ENCODE measurements at places on chromosomes 5 and 9. TPM values are rescaled to one million over a fixed set of nuclear protein-coding genes. Genes with fewer than 3 reads are reported as not detected.

C8G gene
- total RNA-seq: not detected

ZNF883 gene
- total RNA-seq: 3.1 TPM

ADAMTS2 gene
- total RNA-seq: 29.7 TPM

FAM78A gene
- 14.6 TPM for total RNA-seq

CTSV gene
- total RNA-seq: 1.6 TPM

SLIT3 gene
- 7.8 TPM for total RNA-seq

HACD4 gene
- total RNA-seq: 2.1 TPM

ECM2 gene
- 28.7 TPM for total RNA-seq

TRPM3 gene
- total RNA-seq: 1.6 TPM

LRSAM1 gene
- total RNA-seq: 10.4 TPM

CD274 gene
- 0.52 TPM for total RNA-seq

GRIN1 gene
- total RNA-seq: not detected

IFNA13 gene
- total RNA-seq: 0.52 TPM

SLC6A19 gene
- total RNA-seq: under 0.01 TPM

FOXD1 gene
- total RNA-seq: 0.52 TPM

ARHGEF39 gene
- 0.52 TPM for total RNA-seq

DNAI1 gene
- total RNA-seq: not detected

SPAG8 gene
- 0.52 TPM for total RNA-seq

SOHLH1 gene
- under 0.01 TPM for total RNA-seq

TMEM174 gene
- not detected for total RNA-seq

LECT2 gene
- total RNA-seq: not detected

SPINK13 gene
- total RNA-seq: not detected

CAMK4 gene
- total RNA-seq: 4.7 TPM

CMBL gene
- 34.4 TPM for total RNA-seq

RALGDS gene
- total RNA-seq: 26.1 TPM

ASPN gene
- 213 TPM for total RNA-seq

CCNI2 gene
- not detected for total RNA-seq

SLC1A1 gene
- total RNA-seq: not detected

SLC25A2 gene
- 0.52 TPM for total RNA-seq

KCNN2 gene
- total RNA-seq: 16.2 TPM

MYO10 gene
- total RNA-seq: 27.1 TPM

PPP6C gene
- total RNA-seq: 14.1 TPM

Measured in skeletal muscle tissue (tissue), 5 donors.